CD4-positive, alpha-beta T cell (primary cell): ENCODE measurements at places on chromosomes 2 and 18.

- no peaks in the 10 kb centered on the region for H3K27me3 ChIP-seq
- H3K4me3 ChIP-seq: no peak overlapping the region
Measured at GRCh38 chr18:29154196-29154757, 977.3 kb upstream of the CDH2 start.

DNA sequence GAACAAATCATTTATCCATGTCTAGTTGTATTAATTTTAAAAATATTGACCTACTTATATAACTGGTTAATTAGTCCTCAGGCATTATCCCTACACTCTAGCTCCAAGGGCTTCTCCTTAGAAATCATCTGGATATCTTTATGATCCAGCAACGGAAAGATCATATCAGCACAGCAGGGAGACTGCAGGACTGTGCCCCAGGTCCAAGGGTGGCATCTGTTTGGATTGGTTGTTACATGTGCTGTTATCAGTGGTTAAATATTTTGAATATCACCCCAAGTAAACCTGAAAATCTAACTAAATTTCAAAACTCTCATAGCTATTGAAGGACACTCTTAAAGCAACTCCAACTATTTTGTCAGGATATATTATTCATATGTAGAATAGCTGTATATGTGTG, 556.2 kb upstream of the ZEB2 start:
- no peak overlapping the region for H3K4me3 ChIP-seq
- H3K4me1 ChIP-seq: no peaks in the 10 kb centered on the region
- H3K27ac ChIP-seq: no peak overlapping the region
- no peaks in the 10 kb centered on the region for H3K27me3 ChIP-seq
- DNase-seq: no peak
- no peaks in the 10 kb centered on the region for H3K36me3 ChIP-seq

GRCh38 chr2:128464456-128464855, 145.8 kb upstream of the HS6ST1 start:
- no peaks in the 10 kb centered on the region for H3K27me3 ChIP-seq
- H3K27ac ChIP-seq: no peak overlapping the region
- no peaks in the 10 kb centered on the region for H3K36me3 ChIP-seq
- H3K4me3 ChIP-seq: no peak overlapping the region

- H3K27me3 ChIP-seq: no peaks in the 10 kb centered on the region
- no peak overlapping the region for H3K4me3 ChIP-seq
- H3K4me1 ChIP-seq: no peaks in the 10 kb centered on the region
- H3K36me3 ChIP-seq: no peaks in the 10 kb centered on the region
Measured at GRCh38 chr18:31487246-31488015, 10.5 kb upstream of the DSG2 start.

GRCh38 chr2:49296107-49296867, 142.0 kb upstream of the FSHR start:
- H3K27me3 ChIP-seq: no peaks in the 10 kb centered on the region
- no peak overlapping the region for H3K4me3 ChIP-seq
- no peaks in the 10 kb centered on the region for H3K36me3 ChIP-seq

DNA sequence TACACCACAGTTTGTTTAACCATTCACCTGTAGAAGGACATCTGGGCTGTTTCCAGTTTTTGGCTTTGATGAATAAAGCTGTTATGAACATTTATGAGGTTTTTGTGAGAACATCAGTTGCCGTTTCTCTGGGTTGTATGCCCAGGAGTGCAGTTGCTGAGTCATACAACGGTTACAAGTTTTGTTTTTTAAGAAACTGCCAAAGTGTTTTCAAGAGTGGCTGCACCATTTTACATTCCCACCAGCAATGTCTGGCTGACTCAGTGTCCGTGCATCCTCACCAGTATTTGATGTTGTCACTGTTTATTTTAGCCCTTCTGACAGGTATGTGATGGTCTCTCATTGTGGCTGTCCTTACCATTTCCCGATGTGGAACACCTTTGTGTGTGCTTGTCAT, 48.0 kb upstream of the GPR17 start:
- H3K4me1 ChIP-seq: no peaks in the 10 kb centered on the region
- no peak overlapping the region for H3K27ac ChIP-seq
- DNase-seq: no peak
- no peak overlapping the region for H3K4me3 ChIP-seq

DNA sequence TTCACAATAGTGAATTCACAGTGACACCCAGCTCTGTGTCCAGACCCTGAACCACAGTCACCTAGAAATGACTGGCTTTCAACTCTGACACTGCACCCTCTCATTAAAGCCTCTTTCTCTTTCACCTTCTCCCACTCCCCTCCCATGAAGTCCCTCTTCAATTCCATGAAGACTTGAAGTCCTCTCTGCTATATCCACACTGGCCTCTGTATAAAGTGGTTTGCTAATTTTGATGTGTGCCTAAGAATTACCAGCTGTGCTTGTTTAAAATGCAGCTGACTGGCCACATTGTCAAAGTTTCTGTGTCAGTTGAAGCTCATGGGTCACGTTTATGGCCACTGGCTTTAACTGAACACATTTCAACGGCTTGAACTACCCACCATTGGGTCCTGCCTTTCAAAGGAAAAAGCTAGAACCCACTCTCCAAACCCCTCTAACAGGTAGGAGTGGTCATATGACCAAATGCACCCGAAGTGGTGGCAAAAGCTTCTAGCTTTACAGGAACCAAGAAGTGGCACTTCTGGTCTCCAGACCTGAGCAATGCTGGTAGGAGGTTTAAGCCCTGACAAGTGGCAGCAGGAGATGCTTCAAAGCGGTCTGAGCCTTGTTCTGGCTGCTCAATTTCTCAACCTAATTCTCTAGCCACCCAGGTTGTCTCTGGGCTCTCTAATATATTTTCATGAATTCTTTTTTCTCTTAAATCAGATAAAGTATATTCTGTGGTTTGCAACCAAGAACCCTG, 34.2 kb downstream of the B4GALT6 start:
- H3K4me1 ChIP-seq: no peaks in the 10 kb centered on the region
- no peak overlapping the region for H3K27ac ChIP-seq
- DNase-seq: no peak

DNA sequence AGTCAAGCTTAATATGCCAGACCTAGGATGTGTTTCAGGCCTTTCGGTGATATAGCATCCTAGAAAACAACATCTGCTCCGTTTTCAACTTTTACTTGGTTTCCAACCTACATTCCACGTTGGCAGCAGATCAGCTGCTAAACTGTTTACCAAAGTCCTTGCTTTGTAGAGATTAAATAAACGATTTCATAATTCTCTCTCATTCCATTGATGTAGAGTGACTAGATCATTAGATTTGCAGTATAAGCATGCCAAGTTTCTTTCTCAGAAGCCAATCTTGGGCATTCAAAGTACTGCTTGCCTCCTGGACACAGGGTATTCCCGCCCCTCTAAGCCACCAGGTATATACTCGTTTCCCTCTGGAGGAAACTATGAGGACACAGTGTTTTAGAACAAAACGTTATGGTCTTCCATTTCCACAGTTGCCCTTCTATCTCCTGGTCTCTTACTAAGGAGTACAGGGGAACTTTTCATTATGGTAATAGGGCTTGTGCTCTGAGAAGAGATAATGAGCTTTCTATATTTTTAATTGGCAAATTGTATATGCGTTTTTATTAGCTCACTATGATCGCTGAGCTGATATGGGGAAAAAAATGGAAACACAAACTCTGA, 10.5 kb upstream of the INSIG2 start:
- no peaks in the 10 kb centered on the region for H3K4me1 ChIP-seq
- no peaks in the 10 kb centered on the region for H3K36me3 ChIP-seq
- DNase-seq: no peak
- H3K27me3 ChIP-seq: peaks cover 8% of the 10 kb centered on the region

DNA sequence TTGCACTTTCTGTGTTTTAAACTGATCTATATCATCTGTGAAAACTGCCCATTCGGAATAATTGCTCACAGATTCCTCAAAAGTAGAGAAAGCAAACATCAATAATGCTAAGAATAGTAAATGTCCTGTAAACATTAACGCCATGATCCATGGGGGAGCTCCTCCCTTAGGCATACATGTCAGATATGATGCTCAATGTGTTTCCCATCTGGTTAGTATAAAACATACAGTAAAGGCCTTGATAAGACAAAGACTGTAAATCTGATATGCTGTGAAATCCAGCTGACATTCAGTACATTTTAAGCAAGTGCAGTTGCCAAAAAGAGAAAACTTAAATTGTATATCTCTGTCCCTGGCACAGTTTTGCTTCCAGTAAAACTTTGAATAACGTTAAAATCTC, 2.1 kb downstream of the DSEL start:
- no peaks in the 10 kb centered on the region for H3K36me3 ChIP-seq
- no peak overlapping the region for H3K27ac ChIP-seq
- H3K4me1 ChIP-seq: peaks cover 18% of the 10 kb centered on the region
- no peak for DNase-seq
- no peak overlapping the region for H3K4me3 ChIP-seq

DNA sequence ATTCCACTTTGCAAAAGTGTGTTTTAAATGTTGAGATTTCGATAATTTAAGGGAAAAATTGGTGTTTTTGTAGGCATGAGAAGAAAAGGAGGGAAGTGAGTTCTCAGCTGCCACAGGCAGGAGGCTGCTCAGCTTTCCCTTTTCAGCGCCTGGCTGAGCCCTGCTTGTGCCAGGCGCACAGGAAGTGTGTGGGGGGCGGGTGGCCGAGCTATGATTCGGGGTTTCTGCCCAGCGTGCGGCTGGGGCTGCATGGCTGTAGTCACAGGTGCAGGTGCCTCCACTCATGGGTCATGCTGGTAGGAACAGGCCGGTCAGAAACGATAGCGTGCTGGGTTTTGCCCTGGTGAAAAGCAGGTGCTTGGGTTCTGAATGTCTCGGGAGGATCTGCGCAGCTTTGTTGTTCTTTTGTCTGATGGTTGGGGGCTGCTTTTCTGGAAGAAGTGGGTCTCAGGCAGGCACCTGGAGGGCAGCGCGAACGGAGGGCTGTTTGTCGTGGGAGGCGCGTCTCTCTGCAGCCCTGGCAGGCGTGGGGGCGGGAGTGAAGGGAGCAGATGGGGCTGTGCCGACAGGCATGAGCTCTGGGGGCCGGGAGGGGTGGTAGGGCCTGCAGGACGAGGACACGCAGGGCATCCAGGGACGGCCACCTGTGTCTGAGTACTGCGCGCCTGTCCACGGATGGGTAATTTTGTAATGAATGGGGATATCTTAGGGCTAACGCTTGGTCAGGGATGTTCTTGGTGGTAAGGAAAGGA, 2.1 kb downstream of the KCNG2 start:
- no peak for DNase-seq
- no peaks in the 10 kb centered on the region for H3K36me3 ChIP-seq
- no peak overlapping the region for H3K27ac ChIP-seq
- peaks cover 11% of the 10 kb centered on the region for H3K4me1 ChIP-seq
- H3K4me3 ChIP-seq: no peak overlapping the region

GRCh38 chr18:55589625-55590291, 1.8 kb upstream of the TCF4 start:
- peak overlapping the region; percentile 56 for H3K4me3 ChIP-seq
- H3K27ac ChIP-seq: no peak overlapping the region
- H3K27me3 ChIP-seq: peaks cover 31% of the 10 kb centered on the region
- no peaks in the 10 kb centered on the region for H3K36me3 ChIP-seq
- H3K4me1 ChIP-seq: peaks cover 7% of the 10 kb centered on the region

- H3K27me3 ChIP-seq: no peaks in the 10 kb centered on the region
- no peaks in the 10 kb centered on the region for H3K4me1 ChIP-seq
- H3K4me3 ChIP-seq: no peak overlapping the region
- H3K27ac ChIP-seq: no peak overlapping the region
Measured at GRCh38 chr18:24600076-24600654, 139.7 kb downstream of the HRH4 start.

DNA sequence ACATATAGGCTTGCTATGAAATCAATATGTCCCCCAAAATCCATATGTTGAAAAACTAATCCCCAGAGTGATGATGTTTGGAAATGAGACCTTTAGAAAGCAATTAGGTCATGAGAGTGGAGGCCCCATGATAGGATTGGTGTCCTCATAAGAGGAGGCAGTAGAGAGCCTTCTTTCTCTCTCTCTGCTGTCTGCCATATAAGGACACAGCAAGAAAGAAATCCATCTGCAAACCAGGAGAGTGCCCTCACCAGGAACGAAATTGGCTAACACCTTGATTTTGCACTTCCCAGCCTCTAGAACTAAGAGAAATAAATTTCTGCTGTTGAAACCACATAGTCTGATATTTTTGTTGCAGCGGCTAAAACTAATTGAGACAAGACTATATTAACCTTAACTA, 89.5 kb downstream of the NBAS start:
- no peak overlapping the region for H3K27ac ChIP-seq
- no peaks in the 10 kb centered on the region for H3K27me3 ChIP-seq
- no peaks in the 10 kb centered on the region for H3K4me1 ChIP-seq

DNA sequence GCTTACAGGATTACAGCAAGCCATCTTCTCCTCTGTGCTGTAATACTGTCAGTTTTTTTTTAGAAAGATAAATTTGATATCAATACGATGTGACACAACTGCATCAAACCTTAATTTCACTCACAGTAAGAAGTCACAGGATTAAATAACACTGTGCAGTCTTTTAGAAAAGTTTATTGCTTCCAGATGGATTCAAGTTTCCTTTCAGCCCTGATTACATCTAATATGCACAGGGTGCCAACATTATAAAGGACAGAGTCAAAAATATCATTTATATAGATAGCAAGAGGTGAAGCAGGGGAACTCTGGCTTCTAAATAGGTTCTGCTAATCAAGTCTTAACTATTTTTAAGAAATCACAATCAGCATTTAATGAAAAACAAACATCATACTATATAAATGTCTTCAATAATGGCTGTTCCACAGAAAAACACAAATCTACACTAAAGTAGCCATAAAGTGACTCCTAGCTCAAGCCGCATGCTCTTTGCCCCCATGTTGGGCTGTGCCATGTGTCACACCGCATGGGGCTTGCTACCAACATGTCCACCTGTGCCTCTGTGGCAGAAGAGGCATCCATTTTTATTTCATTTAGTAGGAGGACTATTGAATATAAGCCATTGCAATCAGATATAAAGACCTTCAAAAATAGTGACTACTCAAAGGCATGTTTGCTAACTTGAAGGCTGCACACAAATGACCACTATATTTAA, 35.0 kb downstream of the CERKL start:
- no peak overlapping the region for H3K27ac ChIP-seq
- H3K4me1 ChIP-seq: no peaks in the 10 kb centered on the region
- H3K36me3 ChIP-seq: no peaks in the 10 kb centered on the region
- H3K27me3 ChIP-seq: peaks cover 8% of the 10 kb centered on the region
- DNase-seq: no peak
- H3K4me3 ChIP-seq: no peak overlapping the region

DNA sequence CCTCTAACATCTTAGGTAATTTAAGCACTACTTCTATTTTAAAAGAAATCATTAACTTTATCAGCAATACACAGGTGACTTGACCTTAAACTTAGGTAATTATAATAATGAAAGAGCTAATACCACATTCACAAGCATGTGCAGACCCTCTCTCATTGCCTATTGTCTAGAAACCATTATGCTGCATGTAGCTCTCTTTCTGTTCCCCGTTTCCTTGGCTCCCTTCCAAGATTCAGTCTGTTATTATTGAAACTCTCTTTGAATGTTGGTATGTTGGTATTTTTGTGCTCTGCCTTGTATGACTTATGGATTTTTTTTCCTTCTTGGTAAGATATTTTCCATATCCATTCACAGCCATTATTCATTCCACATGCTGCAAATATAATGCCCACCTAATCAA, 201.2 kb downstream of the CDCA7 start:
- peaks cover 5% of the 10 kb centered on the region for H3K4me1 ChIP-seq
- no peaks in the 10 kb centered on the region for H3K36me3 ChIP-seq
- peaks cover 10% of the 10 kb centered on the region for H3K27me3 ChIP-seq
- DNase-seq: no peak
